NAMALWA (cell line): ENCODE measurements at places on chromosomes 7 and 10.

GRCh38 chr10:73867126-73867807 lies 7.1 kb downstream of the CAMK2G start:
- DNase-seq, result no peak

DNA sequence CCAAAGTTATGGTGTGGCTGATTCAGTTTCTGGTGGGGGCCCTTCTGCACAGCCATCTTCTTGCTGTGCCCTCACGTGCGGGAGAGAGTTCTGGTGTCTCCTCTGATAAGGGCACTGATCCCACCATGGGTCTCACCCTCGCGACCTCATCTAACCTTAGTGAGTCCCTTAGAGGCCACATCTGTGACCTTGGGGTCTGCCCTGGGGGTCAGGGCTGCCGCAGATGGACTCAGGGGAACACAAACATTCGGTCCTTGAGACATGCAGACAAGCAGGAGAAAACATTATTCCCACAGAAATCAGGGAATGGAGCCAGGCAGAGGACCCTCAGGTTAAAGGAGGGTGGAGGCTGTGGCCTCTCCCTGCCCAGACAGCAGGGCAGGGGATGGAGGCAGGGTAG lies 177.9 kb downstream of the DNAJB6 start:
- no peak for DNase-seq

DNA sequence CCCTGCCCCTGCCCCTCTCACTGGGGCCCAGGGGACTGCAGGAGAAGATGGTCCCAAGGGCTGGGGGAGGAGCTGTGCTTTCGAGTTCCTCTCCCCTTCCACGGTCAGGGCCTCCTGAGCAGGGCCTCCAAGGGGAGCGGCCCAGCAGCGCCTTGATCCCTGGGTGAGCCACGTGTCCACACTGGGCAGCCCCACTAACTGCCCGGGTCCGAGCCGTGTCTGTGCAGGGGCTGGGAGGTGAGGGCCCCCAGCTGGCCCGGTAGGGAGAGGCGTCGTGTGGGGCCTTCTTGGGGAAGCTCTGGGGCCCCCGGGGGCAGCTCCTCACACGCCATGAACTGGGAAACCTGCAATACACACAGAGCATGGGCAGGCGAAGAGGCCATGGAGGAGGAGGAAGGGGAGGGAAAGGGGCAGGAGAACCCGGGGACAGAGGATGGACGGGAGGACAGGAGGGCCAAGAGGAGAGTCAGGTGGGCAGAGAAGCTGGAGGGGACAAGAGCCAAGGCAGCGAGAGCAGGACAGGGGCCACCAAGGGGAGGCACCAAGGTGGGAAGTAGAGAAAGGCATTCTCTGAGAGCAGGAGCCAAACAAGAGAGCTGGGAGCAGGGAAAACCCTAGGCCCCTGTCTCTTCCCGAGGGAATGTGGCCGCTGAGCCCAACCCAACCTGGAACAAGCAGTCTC lies 32.8 kb downstream of the KCNH2 start:
- no peak for DNase-seq

GRCh38 chr7:85030893-85031292 lies 156.0 kb downstream of the SEMA3D start:
- DNase-seq, result peak; percentile 73

DNA sequence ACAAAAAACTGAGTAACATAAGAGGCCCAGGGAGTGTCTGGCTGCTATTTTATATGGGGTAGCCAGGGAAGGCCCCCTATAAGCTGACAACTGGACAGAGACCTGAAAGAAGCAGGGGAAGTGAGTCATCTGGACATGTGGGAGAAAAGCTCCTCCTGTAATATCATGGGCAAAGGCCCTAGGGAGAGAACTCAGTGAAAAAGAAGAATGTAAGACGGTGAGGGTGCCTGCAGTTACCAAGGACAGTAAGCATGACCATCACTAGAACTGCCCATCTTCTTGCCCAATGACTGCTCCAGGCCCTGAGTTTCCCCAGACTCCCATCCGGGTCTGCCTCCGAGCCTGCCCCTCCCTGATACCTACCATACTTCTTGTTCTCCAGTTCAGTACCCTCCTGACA lies 2.3 kb downstream of the ELMO1 start:
- no peak for DNase-seq

DNA sequence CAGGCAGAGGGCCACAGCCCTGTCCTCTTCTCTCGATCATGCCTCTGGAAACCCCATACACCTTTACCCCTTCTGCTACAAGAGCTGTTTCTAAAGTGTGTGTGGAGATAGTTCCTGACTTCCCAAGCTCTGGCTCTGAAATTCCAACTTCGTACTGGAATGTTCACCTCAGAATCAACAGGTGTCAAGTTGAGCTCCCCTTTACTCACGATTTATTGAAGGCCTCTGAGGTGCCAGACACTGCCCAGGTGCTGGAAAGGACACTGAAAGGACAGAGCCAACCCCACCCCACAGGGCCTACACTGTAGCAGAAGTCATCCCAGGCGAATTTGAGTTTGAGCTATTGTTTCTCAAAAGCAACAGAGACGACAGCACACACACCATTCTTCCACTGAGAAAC lies 209.9 kb upstream of the FRMD4A start:
- no peak for DNase-seq

DNA sequence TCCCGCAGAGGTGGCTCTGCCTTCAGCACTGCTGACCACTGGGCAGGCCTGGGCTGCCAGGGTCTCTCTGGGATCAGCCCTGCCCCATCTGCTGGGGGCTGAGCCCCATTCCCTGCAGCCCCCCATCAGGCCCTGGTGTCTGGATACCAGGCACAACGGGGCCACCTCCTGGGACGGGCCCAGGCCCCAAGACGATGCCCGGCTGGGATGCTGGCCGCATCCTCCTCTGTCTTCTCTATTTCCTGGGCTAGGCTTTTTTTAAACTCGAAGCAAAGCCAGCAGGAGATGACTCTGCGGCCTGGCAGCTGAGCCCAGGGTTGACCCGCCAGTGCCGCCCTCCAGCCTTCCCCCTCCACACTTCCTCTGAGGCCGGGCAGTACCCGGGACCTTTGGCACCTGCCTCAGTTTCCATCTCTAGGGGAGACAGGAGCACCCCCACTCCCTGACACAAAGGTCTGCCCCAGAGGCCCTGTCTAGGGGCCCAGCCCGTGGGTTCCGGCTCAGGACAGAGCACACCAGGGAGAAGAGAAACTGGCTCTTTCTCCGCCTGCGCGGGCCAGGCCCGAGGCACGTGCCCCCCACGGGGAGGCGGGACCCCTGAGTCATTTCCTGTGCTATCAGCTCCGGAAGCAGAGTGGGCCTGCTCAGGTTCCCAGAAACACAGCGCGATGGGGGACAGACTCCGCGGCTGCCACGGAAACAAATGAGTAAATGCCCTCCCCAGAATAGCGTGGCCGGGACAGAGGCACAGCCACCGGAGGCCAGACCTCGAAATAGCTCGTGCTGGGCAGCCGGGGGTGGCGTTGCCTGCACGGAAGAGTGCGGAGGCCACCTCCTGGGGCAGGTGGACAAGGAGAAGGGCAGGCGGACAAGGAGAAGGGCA lies 84.6 kb upstream of the PDGFA start:
- no peak for DNase-seq

- no peak for DNase-seq
Measured at GRCh38 chr7:114718861-114719260, 203.0 kb upstream of the MDFIC start.

- DNase-seq, result no peak
Measured at GRCh38 chr7:154167807-154168206, 115.6 kb downstream of the DPP6 start.

DNA sequence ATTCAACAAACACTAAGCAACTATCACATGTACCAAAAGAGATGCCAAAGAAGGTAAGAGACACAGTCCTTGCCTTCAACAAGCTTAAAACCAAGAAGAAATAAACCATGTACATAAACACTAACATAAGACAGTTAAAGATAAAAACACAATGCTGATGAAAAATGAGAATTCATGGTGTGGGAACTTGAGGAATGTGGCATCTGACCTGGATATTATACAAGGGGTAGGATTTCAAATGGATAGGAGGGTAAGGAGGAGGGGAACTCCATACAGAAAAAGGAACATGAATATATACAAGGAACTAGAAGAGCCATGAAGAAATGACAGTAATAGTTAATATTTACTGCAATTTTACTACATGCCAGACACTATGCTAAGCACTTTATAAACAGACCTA lies 11.0 kb downstream of the HIBADH start:
- DNase-seq, result no peak

- DNase-seq, result no peak
Measured at GRCh38 chr10:125103924-125104323, 56.4 kb downstream of the CTBP2 start.

DNA sequence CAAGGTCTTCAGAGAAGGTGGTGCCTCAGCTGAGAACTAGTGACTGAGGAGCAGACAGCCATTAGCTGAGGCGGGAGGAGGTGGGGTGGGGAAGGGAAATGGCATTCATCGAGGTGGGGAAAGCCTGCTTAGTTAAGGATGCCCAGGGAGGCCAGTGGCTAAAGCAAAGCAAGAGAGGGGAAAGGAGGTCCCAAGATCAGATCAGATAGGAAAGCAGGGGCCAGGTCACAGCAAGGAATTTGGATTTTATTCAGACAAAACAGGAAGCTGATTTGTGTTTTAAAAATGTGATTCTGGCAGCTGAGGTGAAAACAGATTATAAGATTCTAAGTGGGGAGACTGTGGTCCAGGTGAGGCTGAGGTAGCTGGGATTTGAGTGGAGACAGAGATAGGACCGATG lies 45.8 kb downstream of the CNNM1 start:
- no peak for DNase-seq

- DNase-seq, result peak; percentile 98
Measured at GRCh38 chr7:24821045-24821753, 63.9 kb upstream of the GSDME start.

DNA sequence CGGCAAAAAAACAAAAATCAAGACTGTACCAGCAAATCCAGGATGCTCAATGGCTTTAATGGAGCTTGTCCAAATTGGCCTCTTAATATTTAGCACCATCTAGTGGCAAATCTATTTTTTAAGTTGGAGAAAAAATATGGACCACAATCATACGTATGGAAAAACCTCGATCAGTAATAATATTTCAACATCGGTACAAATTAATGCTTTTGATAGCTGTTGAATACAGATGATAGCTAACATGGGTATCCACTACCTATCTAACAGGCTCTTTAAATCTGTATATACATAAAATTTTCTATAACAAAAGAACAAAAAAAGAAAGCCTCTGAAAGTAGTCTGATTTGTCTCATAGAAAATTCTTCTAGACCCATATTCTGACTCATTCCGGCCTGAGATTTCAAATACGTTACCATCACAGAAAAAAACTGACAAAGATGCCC lies 29.2 kb downstream of the COA1 start:
- peak; percentile 81 for DNase-seq

GRCh38 chr10:78891741-78892140 lies 177.0 kb upstream of the ZMIZ1 start:
- DNase-seq, result no peak

- DNase-seq, result no peak
Measured at GRCh38 chr7:28003408-28003807, 177.2 kb downstream of the JAZF1 start.

- no peak for DNase-seq
Measured at GRCh38 chr7:64873517-64873916, 29.6 kb upstream of the ZNF273 start.

DNA sequence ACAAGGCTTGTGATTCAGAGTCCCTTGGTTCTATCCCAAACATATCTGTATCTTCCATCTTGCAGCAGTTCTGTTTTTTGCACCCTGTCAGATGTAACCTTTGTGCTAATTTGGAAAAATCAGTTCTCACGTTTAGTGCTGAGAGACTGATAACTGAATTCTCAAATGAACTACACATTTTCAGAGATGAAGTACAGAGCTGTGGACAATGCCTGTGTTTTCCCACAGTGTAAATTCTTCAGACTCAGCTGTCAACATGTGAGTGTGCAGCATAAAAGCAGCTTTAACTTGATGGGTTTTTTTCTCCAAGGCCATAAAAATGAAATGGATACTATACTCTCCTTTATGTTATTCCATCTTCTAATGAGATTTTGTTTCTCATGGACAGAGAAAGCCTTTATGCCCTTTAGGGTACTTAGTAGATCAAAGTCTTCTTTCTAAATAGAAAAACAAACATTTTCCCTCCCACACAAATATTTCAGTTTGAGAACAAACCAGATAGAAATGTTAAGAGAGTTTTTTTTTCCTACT lies 150.9 kb downstream of the SEMA3A start:
- no peak for DNase-seq

GRCh38 chr7:71019706-71020105 lies 112.2 kb upstream of the GALNT17 start:
- DNase-seq, result no peak

GRCh38 chr7:142338633-142339501 lies 81.0 kb upstream of the PRSS58 start:
- DNase-seq, result no peak

DNA sequence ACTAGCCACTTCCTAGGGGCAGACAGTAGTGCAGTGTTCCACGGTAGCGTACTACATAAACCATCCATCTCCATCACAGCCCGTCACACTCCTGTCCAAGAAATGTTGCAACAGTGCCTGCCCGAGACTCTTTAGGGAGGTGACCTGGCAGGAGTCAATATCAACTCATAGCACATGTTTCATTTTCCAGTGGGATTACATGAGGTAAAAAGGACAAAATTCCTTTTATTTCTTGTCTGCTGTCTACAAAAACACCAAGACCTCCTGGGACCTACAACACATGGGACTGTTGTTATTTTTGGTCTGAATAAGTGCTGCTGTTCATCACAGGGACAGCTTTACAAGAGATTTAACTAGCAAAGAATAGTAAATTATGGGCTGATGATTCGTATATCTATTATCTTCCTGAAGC lies 99.9 kb downstream of the MPP7 start:
- DNase-seq, result no peak

- DNase-seq, result peak; percentile 97
Measured at GRCh38 chr7:11298220-11298619, 324.5 kb downstream of the PHF14 start.
